ENCODE measurements at places on chromosomes 3 and 15. TPM values are rescaled to one million over a fixed set of nuclear protein-coding genes. Genes with fewer than 3 reads are reported as not detected.

DNA sequence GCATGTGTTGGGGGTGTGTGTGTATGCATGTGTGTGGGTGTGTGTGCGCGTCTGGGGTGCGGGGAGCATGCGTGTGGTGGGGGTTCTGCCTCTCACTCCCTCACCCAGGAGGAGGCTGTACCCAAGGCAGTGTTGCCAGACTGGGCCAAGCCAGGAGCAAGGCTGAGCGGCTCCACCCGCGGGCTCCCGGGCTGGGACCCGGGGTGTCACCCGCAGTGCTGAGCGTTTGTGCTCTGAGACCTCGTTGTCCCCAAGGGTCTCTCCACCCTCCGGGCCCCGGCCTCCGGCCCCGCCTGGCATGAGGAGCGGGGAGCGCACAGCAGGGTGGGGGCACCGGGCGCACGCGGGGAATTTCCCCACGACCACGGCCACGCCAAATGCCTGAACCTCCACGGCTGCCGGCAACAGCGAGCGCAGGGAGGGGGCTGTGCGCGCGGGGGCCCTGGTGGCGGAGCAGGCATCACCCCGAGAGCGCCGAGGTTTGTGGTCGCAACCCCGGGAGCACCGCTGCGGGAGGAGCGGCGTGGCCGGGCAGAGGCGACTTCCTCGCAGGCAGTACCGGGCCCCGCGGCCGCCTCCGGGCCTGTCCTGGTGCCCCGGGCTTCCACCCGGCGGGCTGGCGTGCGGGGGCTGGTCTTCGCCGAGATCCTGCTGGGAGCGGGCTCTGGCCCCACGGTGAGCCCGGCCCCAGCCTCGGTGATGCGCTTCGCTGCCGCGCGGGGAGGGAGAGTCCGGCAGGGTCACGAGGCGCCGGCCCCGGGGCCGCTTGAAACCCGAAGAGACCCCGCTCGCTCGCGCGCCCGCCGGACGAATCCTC lies 7.4 kb upstream of the OCA2 start:
- no peak for DNase-seq

DNA sequence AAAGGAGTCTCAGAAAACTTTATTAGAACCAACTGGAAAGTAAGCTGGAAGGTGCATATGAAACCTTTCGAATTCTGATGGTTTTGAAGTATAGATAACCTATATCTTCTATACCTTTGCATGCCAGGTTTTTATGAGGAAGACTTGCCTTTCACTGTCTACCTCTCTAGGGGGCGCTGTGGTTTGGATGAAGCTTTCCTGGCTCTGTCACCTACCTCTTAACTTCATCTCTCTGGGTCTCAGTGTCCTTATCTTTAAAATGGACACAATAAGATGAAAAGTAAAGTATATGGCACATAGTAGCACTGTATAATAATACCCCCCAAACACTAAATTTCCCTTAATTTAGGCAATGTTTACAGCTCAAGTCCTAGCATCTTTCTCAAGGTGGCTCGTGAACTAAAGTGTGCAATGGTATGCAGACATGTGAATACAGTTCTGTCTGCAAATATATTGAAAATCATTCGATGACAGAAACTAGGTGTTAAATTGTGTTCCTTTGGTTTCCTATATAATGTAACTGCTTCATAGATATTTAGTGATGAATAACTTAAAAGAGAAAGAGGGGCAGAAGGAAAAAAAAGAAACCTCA lies 314.3 kb downstream of the CHST2 start:
- no peak for DNase-seq

- DNase-seq = peak; percentile 91
Observed at GRCh38 chr3:94593526-94594150, 530.8 kb downstream of the NSUN3 start.

- DNase-seq = peak; percentile 40
Observed at GRCh38 chr3:144221761-144222160, 250.1 kb downstream of the DIPK2A start.

DNA sequence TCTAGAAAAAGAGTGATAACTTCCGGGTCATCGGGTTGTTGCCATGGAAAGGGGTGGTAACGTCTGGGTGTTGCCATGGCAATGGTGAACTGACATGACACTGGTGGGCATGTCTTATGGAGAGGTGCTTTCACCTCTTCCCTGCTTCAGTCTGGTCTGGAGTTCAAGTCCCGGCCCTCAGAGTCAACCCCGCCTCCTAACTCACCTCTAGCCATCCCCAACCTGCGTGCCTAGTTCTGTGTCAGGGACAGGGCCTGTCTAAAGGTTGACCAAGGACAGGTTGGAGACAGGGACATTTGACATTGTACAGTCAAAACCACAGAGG lies 96.0 kb downstream of the LSM3 start:
- DNase-seq = no peak

GRCh38 chr3:128322030-128323022 lies 144.4 kb downstream of the DNAJB8 start:
- DNase-seq = no peak

- no peak for DNase-seq
Observed at GRCh38 chr15:73336756-73337155, 32.0 kb downstream of the HCN4 start.

DNA sequence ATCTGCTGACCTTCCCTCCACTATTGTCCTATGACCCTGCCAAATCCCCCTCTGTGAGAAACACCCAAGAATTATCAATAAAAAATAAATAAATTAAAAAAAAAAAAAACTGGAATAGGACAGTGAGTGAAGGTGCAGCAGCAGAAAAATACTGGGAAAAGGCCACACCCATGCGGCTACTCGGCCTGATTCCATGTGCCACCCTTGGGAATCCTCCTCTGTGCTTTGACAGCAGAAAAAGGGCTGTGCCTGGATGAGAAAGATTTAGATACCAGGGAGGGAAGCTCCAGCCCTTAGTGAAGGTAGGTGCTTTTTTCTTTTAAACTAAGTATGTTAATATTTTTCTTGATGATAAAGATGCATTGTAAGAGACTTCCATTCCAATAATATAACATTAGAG lies 107.8 kb downstream of the CTNNB1 start:
- DNase-seq = no peak

DNA sequence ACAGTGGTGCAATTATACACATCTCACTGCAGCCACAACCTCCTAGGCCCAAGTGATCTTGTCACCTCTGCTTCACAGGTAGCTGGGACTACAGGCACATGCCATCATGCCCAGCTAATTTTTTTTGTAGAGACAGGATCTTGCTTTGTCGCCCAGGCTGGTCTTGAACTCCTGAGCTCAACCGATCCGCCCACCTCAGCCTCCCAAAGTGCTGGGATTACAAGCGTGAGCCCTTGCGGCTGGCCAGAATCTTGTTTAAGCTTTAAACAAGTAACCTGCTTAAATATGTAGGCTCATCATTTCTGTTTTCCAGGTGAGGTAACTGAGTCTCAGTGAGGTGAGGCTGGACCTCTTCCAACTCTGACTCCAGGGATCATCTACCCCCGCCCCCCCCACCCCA lies 7.7 kb upstream of the PSTPIP1 start:
- no peak for DNase-seq

- DNase-seq = no peak
Observed at GRCh38 chr3:28745916-28746617, 397.4 kb upstream of the AZI2 start.

- DNase-seq = no peak
Observed at GRCh38 chr15:77508541-77509243, 88.0 kb downstream of the HMG20A start.

Gene LHFPL4
- not detected for total RNA-seq

Gene GXYLT2
- 13.9 TPM for total RNA-seq
